ENCODE measurements at places on chromosomes 4 and X. TPM values are rescaled to one million over a fixed set of nuclear protein-coding genes. Genes with fewer than 3 reads are reported as not detected.

Gene RAB40A
- total RNA-seq: 0.12 TPM

GRCh38 chr4:161799710-161800109 is 364.1 kb downstream of the FSTL5 start:
- H3K27me3 ChIP-seq: no peaks in the 10 kb centered on the region
- H3K4me1 ChIP-seq: no peaks in the 10 kb centered on the region
- no peak for DNase-seq
- no peaks in the 10 kb centered on the region for H3K36me3 ChIP-seq

- no peaks in the 10 kb centered on the region for H3K27me3 ChIP-seq
- no peak overlapping the region for H3K27ac ChIP-seq
- no peak for DNase-seq
- H3K4me1 ChIP-seq: peaks cover 2% of the 10 kb centered on the region
Observed at GRCh38 chrX:107577933-107578332, 50.4 kb upstream of the PRPS1 start.

DNA sequence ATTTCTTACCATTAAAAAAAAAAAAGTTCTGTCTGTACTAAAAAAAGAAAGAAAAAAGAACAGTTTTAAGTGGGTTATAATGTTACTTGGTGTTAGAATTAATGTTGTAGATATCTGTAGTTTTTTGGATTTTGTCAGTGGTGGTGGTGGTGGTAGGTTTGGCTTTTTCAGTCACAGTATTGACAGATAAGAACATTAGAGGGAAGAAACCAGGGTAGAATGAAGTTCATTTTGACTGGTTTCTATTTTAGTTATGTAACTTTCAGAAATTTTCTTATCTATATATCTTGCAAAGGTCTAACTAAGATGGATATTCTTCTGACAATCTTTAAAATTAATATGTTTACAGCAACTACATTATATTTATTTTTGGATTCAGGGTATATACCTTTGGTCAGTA is 105.4 kb downstream of the FBXW7 start:
- DNase-seq: no peak
- peaks cover 11% of the 10 kb centered on the region for H3K36me3 ChIP-seq
- no peak overlapping the region for H3K4me3 ChIP-seq
- no peaks in the 10 kb centered on the region for H3K27me3 ChIP-seq
- peaks cover 8% of the 10 kb centered on the region for H3K4me1 ChIP-seq
- no peak overlapping the region for H3K27ac ChIP-seq

GRCh38 chr4:163201358-163201757 is 34.7 kb upstream of the NAF1 start:
- DNase-seq: no peak
- no peak overlapping the region for H3K4me3 ChIP-seq
- no peaks in the 10 kb centered on the region for H3K27me3 ChIP-seq
- H3K4me1 ChIP-seq: no peaks in the 10 kb centered on the region

Measured in activated CD4-positive, alpha-beta T cell treated with anti-CD3 and anti-CD28 coated beads, Interleukin-2, amount 10 ng/mL, durations not matched to agents 7 days and 5 days (primary cell).